ENCODE measurements at places on chromosomes 16 and 17.

- no peak for DNase-seq
Observed at GRCh38 chr17:39774047-39774446, 36.3 kb downstream of the GRB7 start.

- DNase-seq: no peak
Observed at GRCh38 chr16:49278944-49279725, 2.5 kb downstream of the CBLN1 start.

DNA sequence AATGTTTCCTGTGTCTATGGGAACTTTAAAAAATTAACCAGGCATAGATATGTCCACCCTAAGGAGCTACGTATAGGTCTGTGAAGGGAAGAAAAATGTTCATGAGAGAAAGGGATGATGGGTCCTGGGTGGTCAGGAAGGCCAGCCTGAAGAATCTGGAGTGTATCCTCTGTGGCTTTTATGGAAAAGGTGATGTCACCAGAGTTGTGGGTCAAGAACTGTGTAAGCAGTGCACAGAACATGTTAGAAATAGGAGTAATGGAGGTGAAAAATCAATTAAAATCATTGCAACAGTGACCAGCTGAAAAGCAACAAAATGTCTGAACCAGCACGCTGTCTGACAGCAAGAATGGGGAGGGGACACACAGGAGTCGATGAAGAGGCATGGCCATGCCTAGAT lies 68.5 kb downstream of the USP31 start:
- DNase-seq: no peak

- DNase-seq: no peak
Observed at GRCh38 chr17:7114875-7115614, 423 bp upstream of the ASGR2 start.

- no peak for DNase-seq
Observed at GRCh38 chr17:13222975-13223374, 205.1 kb upstream of the ELAC2 start.

- DNase-seq: peak; percentile 30
Observed at GRCh38 chr17:79991924-79992648, 43.6 kb downstream of the TBC1D16 start.

GRCh38 chr16:23217646-23218045 lies 35.1 kb downstream of the SCNN1G start:
- DNase-seq: no peak

- no peak for DNase-seq
Observed at GRCh38 chr17:2613089-2613808, 19.8 kb downstream of the PAFAH1B1 start.

GRCh38 chr17:488993-489757 lies 136.6 kb upstream of the RPH3AL start:
- DNase-seq: peak; percentile 47

DNA sequence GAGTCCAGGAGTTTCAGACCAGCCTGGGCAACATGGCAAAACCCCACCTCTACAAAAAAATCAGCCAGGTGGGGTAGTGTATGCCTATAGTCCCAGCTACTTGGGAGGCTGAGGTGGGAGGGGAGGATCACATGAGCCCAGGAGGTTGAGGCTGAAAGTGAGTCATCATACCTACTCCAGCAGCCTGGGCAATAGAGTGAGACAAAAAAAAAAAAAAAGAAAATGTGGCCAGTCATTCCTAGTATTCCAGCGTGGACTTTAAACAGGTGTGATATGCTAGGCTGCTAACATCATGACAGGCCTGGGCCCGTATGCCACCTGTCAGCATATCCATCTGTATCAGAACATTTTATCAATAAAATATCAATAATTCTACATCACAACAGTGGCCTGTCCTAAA lies 143.3 kb downstream of the AATF start:
- DNase-seq: no peak

DNA sequence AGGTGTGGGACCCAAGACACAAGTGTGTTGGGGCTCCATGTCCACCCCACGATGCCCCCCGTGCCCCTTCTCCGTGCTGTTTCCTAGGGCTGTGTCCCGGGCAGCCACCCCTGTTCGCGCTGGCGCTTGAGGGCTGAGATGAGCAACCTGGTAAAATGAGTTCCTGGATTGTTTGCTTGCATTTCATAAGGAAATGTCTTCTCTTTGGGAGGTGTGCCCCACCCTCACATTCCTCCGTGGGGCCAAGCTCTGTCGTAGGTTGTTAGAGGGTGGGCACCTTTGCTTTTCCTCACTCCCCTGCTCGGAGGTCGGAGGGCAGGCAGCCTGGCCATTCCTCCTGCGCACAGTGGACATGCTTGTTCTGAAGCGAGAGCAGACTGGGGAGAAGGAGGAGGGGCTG lies 171.3 kb upstream of the CHMP6 start:
- DNase-seq: no peak

DNA sequence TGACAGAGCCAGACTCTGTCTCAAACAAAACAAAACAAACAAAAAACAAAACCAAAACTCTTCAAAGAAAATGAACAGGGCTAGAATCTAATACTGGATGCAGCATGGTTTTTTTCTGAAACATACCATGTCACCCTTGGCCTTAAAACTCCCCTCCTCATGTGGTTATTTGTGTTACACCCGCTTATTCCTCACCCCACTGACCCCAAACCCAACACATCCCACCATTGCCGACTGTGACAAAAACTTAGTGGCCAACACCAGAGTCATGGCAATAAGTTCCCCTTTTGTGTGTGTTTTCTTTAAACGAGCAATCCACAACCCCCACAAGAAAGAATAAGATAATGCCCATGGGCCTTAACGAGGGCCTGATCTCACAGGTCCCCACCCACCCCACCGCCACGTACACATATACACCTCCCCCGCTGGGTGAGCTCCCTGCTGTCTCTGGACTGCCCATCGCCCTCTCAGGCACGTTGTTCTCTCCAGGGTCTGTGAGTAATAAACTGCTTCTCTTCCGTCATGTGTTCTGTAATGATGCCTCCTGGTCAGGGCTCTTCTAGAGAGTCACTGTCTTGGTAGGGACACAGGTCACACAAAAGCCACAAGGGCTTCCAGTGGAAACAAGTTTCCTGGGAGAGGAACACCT lies 16.8 kb upstream of the ENGASE start:
- DNase-seq: no peak

DNA sequence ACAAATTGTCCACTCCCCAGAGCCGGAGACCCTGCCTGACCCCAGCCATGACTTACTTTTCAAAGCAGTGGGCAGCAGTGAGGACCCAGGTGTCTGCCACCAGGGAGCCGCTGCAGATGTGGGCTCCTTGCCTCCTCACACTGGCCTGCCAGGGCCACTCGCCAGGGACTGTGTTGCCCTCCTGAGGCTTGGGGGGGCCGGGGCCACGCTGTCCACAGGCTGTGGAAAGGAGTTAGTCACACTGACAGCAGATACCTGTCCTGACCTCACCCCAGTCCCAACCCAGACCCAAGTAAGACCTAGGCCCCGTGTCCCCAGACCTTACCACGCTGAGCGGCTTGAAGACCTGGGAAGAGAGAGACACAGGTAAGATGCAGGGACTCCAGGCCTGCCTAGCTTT lies 1.3 kb downstream of the PRSS53 start:
- DNase-seq: no peak

DNA sequence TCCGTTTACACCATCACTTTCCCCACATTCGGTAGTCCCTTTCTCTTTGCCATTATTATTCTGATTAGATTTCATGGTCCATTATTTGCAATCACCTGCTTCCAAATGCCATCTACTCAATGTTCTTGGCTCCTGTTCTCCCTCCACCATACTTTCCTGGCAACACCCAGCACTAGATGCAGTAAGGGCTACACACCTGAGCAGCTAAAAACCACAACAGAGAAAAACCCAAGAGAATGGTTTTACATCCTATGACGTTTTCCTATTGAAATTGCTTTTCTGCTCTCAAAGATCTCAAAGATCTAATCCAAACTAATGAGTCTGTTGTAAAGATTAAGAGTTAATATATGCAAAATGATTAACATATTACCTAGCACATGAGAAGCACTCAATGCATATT lies 441.3 kb downstream of the SHISA9 start:
- no peak for DNase-seq

GRCh38 chr17:79053251-79053925 lies 21.2 kb upstream of the ENGASE start:
- DNase-seq: peak; percentile 56
